ENCODE measurements at places on chromosomes 6 and 20.

DNA sequence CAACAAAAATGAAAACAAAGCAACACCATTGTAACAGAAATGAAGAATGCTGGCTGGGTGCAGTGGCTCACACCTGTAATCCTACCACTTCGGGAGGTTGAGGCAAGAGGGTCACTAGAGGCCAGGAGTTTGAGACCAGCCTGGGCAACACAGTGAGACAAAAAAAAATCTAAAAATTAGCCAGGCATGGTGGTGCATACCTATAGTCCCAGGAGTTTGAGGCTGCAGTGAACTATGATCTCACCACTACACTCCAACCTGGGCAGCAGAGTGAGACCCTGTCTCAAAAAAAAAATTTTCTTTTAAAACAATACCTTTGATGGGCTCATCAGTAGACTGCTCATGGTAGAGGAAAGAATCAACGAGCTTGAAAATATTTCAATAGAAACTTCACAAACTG lies 18.5 kb downstream of the NINL start:
- H3K27ac ChIP-seq: no peak overlapping the region
- H3K27me3 ChIP-seq: no peaks in the 10 kb centered on the region
- H3K36me3 ChIP-seq: no peaks in the 10 kb centered on the region
- H3K4me3 ChIP-seq: no peak overlapping the region
- DNase-seq: no peak

- no peak for DNase-seq
- no peaks in the 10 kb centered on the region for H3K4me1 ChIP-seq
- no peaks in the 10 kb centered on the region for H3K36me3 ChIP-seq
- H3K27me3 ChIP-seq: no peaks in the 10 kb centered on the region
Measured at GRCh38 chr6:101178748-101179147, 214.8 kb upstream of the GRIK2 start.

DNA sequence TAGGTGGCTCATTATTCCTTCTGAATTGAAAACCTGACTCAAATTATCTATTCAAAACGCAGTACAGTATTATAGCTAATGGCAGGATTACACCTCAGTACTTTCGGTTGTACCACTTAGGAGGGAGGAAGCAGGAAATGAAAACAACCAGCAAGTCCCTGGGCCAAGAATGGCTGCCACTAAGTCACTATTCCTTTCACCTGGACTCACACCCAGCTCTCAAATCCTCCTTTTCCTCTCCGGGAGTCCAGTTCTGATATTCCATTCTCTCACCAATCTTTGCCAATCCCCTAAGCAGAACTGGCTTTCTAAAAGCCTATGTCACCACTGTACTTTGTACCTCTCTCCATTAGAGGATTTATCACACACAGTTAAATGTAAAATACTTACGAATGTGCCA lies 20.6 kb downstream of the TMEM242 start:
- H3K4me1 ChIP-seq: no peaks in the 10 kb centered on the region
- H3K27me3 ChIP-seq: no peaks in the 10 kb centered on the region
- no peak overlapping the region for H3K27ac ChIP-seq
- no peak overlapping the region for H3K4me3 ChIP-seq

DNA sequence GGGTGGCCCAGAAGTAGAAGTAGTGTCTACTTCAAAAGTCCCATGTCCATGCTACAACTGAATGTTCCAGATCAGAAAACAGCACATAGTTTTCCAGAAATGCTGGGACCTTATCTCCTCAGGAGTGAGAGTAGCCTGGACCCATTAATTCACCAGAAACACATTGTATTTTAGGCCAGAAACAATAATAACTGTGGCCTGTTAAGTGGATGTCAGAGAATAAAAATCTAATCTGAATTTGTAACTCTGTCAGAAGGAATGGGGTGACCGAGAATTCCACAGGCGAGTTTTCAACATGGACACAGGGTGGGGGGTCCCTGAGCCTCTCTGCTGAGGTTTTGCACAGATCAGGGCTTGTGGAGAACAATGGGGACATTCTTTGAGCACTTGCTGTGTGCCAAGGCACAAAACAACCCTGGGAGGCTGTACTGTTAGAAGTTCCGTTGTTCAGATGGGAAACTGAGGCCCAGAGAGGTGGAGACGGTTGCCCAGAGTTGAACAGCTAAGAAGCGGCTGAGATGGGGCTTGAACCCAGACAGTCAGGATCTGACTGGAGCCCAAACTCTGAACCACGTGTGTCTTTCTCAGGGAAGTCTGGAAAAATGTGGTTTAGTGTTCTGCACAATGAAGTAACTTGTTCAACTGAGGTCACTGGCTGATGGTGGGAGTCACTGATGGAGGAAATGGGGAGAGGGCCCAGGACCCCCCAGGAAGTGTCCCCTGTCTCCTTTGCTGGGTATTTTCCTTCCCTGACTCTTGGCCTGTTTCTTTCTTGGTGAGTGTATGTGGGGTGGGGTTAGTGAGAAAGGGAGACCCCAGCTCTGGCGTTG lies 44.2 kb downstream of the SNAI1 start:
- no peak overlapping the region for H3K27ac ChIP-seq
- H3K4me3 ChIP-seq: no peak overlapping the region
- H3K36me3 ChIP-seq: no peaks in the 10 kb centered on the region
- no peak for DNase-seq
- H3K27me3 ChIP-seq: no peaks in the 10 kb centered on the region

DNA sequence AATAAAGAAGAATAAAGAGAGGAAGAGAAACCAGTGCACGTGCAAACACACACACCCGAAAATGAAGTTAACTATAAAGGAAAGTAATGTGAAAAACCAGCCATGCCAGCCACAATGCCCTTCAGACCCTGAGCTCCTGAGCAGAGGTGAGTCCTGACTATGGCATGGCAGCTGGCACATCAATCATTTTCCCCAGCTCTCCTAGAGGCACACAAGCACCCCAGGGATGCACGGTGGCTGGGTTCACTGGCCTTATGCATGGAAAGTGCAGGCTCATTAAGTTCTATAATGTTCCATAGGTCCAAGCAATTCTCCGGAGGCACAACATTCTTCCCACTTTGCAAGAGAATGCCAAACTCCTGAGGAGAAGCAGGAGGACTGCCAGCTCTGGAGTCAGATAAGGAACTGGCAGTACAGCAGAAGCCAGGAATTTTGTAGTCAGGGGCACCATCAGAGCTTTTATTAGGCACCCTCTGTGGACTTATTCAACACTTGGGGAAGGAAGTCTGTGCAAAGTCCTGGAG lies 175.0 kb upstream of the PRDM1 start:
- H3K4me3 ChIP-seq: no peak overlapping the region
- H3K27ac ChIP-seq: no peak overlapping the region
- H3K36me3 ChIP-seq: no peaks in the 10 kb centered on the region
- H3K27me3 ChIP-seq: no peaks in the 10 kb centered on the region

GRCh38 chr20:56928007-56928406 lies 298.9 kb downstream of the TFAP2C start:
- no peaks in the 10 kb centered on the region for H3K4me1 ChIP-seq
- no peak overlapping the region for H3K27ac ChIP-seq
- no peaks in the 10 kb centered on the region for H3K36me3 ChIP-seq
- no peak for DNase-seq
- H3K27me3 ChIP-seq: peaks cover 75% of the 10 kb centered on the region

- H3K27me3 ChIP-seq: no peaks in the 10 kb centered on the region
- H3K4me1 ChIP-seq: no peaks in the 10 kb centered on the region
- no peak for DNase-seq
- H3K36me3 ChIP-seq: no peaks in the 10 kb centered on the region
- H3K4me3 ChIP-seq: no peak overlapping the region
Measured at GRCh38 chr20:2305946-2306345, 10.1 kb downstream of the TGM3 start.

DNA sequence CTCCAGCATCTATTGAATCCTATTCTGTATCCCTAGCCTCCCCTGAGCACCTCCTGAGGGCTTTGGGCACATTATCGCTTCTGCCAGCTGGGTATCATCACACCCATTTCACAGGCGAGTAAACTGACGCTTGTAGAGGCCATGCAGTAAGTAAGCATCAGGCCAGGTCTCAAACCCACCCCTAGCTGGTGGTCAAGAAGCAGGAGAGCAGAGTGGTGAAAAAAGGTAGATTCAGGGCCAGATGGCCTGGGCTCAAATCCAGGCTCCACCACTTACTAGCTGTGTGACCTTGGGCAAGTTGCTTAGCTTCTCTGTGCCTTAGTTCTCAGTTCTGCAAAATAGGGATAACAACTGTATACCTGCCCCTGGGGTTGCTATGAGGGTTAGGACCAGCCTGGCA lies 19.9 kb downstream of the GRM4 start:
- H3K4me3 ChIP-seq: no peak overlapping the region
- H3K27ac ChIP-seq: no peak overlapping the region
- H3K36me3 ChIP-seq: no peaks in the 10 kb centered on the region
- DNase-seq: no peak
- H3K27me3 ChIP-seq: peaks cover 42% of the 10 kb centered on the region

DNA sequence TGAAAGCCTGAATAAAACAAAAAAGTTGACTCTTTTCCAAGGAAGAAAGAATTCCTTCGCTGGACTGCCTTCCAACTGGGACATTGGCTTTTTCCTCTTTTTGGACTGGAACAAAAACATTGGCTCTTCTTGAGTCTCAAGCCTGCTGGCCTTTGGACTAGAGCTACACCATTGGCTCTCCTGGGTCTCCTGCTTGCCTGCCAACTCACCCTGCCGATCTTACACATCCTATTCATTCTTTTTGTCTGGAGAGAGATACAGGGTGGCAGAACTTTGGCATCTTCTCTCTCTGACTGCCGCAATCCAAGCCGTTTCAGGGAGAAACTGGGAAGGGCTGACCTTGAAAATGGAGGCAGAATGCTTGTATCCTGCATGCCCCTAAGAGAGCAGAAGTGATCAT lies 20.2 kb downstream of the DDO start:
- no peak overlapping the region for H3K27ac ChIP-seq
- H3K27me3 ChIP-seq: no peaks in the 10 kb centered on the region
- no peak overlapping the region for H3K4me3 ChIP-seq
- H3K4me1 ChIP-seq: peaks cover 3% of the 10 kb centered on the region

DNA sequence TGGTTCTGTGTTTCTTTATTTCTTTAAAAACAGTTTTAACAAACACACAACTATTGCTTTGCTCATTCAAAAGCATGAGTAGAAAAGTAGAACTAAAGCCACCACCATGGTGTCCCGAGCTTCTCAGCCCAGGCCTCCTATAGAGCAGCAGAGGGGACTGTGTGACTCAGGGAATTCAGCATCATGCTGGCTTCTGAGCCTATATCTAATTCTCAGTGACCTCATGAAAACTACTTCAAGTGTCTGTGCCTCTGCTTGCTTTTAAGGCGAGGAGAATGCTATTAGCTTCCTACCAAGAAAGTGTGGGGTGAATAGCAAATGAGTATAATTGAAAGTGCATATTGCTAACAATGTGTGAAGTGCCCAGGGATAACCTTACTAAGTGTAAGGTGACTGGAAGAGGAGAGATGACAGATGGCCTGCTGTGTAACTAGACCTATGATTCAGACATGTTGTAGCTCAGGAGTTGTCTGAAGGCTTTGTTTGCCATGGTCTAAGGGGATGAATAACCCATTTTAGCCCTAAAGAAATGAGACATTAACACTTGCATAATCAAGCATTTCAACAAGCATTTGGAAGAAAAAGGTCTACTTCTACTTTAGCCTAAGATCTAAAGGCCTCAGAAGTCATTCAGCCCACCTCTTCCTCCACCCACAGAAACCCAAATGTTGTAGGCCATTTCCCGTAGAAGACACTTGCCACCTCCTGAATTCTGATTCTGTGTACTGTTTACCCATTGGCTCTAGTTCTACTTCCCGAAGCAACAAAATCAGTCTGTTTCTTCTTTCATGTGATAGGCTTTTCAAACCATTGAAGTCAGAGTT lies 121.5 kb upstream of the ARG1 start:
- no peak overlapping the region for H3K27ac ChIP-seq
- no peaks in the 10 kb centered on the region for H3K27me3 ChIP-seq
- no peaks in the 10 kb centered on the region for H3K4me1 ChIP-seq

- no peaks in the 10 kb centered on the region for H3K4me1 ChIP-seq
- no peak for DNase-seq
- peaks cover 11% of the 10 kb centered on the region for H3K36me3 ChIP-seq
- no peaks in the 10 kb centered on the region for H3K27me3 ChIP-seq
- H3K27ac ChIP-seq: peak overlapping the region; percentile 91
Measured at GRCh38 chr6:29943053-29943966, 978 bp downstream of the HLA-A start.

GRCh38 chr20:25376886-25377285 lies 13.7 kb downstream of the ABHD12 start:
- no peak overlapping the region for H3K4me3 ChIP-seq
- H3K27me3 ChIP-seq: no peaks in the 10 kb centered on the region
- H3K27ac ChIP-seq: peak overlapping the region; percentile 46
- no peak for DNase-seq
- H3K36me3 ChIP-seq: no peaks in the 10 kb centered on the region

GRCh38 chr20:25250508-25250907 lies 2.6 kb downstream of the PYGB start:
- H3K4me1 ChIP-seq: peaks cover 30% of the 10 kb centered on the region
- H3K4me3 ChIP-seq: no peak overlapping the region
- H3K27me3 ChIP-seq: no peaks in the 10 kb centered on the region
- no peaks in the 10 kb centered on the region for H3K36me3 ChIP-seq

GRCh38 chr6:44059359-44060346 lies 67.6 kb downstream of the MRPL14 start:
- no peaks in the 10 kb centered on the region for H3K36me3 ChIP-seq
- DNase-seq: no peak
- H3K4me3 ChIP-seq: no peak overlapping the region
- peaks cover 59% of the 10 kb centered on the region for H3K4me1 ChIP-seq
- no peak overlapping the region for H3K27ac ChIP-seq
- H3K27me3 ChIP-seq: no peaks in the 10 kb centered on the region

- H3K36me3 ChIP-seq: no peaks in the 10 kb centered on the region
- H3K4me1 ChIP-seq: peaks cover 9% of the 10 kb centered on the region
- peak overlapping the region; percentile 96 for H3K27ac ChIP-seq
- DNase-seq: no peak
- H3K27me3 ChIP-seq: no peaks in the 10 kb centered on the region
- peak overlapping the region; percentile 68 for H3K4me3 ChIP-seq
Measured at GRCh38 chr6:154509421-154510143, 903 bp downstream of the CNKSR3 start.

- no peak overlapping the region for H3K4me3 ChIP-seq
- H3K36me3 ChIP-seq: no peaks in the 10 kb centered on the region
- no peaks in the 10 kb centered on the region for H3K27me3 ChIP-seq
- no peak for DNase-seq
- H3K4me1 ChIP-seq: no peaks in the 10 kb centered on the region
Measured at GRCh38 chr20:6152777-6153176, 29.9 kb upstream of the FERMT1 start.

GRCh38 chr6:137056121-137056880 lies 11.5 kb upstream of the IL20RA start:
- no peaks in the 10 kb centered on the region for H3K36me3 ChIP-seq
- H3K27ac ChIP-seq: no peak overlapping the region
- DNase-seq: no peak
- H3K4me1 ChIP-seq: no peaks in the 10 kb centered on the region
- H3K27me3 ChIP-seq: no peaks in the 10 kb centered on the region
- H3K4me3 ChIP-seq: no peak overlapping the region

DNA sequence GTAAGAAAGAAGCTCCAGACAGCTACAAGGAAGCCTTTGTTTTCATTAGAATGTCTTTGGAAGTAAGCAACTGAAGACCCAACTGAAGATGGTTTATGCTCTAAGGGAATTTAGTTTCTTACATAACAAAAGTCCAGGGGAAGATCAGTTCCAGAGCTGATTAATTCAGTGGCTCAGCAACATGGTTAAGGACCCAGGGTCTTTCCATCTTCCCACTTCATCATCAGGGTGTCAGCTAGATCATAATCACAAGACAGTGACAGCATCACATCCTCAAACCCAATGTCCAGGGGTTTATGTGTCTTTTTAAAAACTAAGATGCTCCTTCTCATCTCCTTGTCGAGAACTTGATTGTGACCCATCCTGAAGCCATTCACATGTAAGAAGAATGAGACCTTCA lies 119.7 kb upstream of the PRDM1 start:
- H3K4me3 ChIP-seq: no peak overlapping the region
- no peaks in the 10 kb centered on the region for H3K27me3 ChIP-seq
- DNase-seq: no peak
- H3K27ac ChIP-seq: no peak overlapping the region
- H3K4me1 ChIP-seq: no peaks in the 10 kb centered on the region
